ENCODE measurements at places on chromosomes 4 and X.

DNA sequence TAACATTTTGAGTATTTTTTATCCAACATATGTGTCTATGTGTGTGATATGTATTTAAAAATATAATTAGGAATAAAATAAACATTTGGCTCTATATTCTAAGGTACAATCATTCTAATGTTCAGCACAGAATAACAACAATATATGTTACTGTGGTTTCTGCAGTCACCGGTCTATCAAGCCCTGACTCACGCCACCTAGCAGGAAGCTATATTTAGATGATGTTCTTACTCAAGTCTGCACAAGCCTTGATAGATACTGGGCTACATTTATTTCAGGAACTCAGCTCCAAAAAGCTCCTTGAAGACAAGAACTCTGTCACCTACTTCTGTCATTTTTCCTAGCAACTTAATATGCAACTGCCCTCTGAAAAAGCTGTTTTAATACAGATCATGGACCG, 152.0 kb upstream of the FTHL17 start:
- DNase-seq = no peak

DNA sequence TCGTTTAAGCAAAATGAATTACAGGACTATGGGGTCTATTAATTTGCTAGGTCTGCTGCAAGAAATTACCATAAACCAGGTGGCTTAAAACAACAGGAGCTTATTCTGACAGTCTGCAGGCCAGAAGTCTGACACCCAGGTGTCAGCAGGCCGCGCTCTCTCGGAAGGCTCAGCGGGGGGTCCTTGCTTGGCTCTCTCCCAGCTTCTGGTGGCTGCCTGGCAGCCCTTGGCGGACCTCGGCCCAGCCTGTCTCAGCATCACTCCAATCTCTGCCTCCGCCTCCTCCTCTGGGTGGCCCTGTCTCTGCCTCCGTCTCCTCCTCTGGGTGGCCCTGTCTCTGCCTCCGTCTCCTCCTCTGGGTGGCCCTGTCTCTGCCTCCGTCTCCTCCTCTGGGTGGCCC, 580.5 kb upstream of the FAT1 start:
- DNase-seq = no peak

GRCh38 chr4:182023469-182023868, 219.7 kb upstream of the TENM3 start:
- DNase-seq = peak; percentile 38

GRCh38 chr4:165106518-165106917, 6.1 kb downstream of the TMEM192 start:
- no peak for DNase-seq

GRCh38 chrX:119398587-119398973, 556 bp upstream of the SLC25A43 start:
- no peak for DNase-seq

DNA sequence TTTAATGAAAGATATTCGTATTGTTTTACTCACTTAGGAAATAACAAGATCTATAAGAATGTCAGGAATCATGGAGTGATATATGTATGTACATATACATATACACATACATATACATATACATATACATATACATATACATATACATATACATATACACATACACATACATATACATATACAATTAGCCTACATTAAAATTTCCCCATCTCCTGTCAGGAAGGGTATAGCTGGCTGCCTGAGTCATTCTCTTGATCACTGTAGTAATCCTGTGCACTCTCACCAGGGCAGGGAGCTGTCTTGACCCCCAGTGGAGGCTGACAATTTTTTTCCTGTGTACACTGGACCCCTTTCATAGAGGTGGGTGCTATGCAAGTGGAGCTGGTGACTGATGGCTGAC, 23.3 kb upstream of the MAGEA11 start:
- DNase-seq = no peak

DNA sequence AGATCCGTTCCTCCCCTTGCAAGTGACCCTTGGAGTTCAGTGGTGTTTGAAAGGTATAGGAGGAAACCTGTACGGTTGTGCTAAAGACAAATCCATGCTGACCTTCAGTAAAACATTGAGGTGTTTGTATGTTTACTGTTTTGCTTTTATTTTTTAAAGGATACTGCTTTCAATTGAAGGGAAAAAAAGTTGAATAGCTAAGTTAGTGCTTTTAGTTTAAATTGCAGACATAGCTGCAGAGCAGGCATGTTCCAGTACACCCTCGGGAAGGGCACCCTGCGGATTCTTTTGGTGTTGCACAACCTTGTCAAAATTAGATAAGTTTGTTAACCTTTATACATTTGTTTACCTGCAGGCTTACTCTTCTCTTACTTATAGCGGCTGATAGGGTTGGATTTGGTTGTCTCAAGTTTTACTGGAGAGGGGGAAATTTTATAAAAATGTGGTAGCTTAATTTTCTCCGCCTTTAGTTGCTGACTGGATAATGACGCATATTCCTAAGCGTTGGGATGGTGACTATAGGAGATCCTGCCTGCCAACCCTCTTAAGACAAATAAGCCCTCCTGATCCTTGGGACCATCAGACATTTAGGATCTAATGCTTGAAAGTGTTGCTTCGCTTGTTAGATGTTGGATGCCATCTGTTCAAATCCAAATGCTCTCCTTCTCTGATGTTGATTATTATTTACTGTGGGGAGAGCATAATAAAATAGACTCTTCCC, 2.0 kb downstream of the RAPGEF2 start:
- no peak for DNase-seq

DNA sequence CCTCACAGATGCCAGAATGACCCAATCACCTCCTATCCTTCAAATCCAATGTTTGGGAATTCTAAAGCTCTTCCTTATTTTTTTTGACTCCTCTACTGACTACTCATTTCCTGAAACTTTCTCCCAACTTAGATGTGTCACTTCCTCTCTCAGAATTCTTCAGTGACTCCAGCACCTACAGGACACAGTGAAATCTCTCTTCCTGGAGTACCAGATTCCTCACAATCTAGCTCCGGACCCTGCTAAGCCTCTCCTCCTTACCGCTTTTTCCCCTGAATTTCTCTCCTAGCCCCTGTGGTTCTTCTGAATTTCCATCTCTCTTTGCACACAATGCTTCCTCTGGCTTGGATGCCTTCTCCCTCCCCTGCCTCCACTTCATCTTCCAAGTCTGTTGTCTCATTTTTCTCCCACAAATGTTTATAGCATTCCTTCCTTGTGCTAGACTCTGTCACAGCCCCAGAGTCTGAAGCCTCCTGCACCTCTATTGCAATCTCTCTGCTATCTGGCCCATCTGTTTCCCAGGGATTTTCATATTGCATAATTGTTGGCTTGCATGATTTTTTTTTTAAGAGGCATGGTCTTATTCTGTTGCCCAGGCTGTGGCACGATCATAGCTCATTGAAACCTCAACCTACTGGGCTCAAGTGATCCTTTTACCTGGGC, 80.1 kb downstream of the ANAPC4 start:
- DNase-seq = no peak

Measured in NCI-H774 (cell line).